ENCODE measurements at places on chromosomes 2 and 18.

DNA sequence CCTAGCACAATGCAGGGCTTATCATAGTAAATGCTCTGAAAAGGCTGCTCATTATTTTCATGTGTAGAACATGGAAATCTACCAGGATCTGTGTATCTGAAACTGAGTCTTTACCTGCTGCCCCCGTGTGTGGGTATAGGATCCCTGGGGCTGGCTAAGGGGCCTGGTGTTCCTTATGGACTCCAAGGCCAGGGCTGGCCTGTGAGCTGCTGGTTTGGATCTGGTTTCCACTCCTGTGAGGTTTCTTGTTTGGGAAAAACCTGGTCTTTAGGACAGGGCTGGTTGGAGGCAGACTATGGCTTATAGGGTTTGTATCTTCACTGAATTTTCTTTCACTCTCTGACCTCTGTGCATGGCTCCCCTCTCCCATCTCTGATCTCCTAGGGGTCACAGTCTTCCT is 80.8 kb downstream of the DYSF start:
- no peak for DNase-seq

- no peak for DNase-seq
These were observed 128.3 kb upstream of the ATP5MC3 start for GRCh38 chr2:175309799-175310198.

GRCh38 chr2:112893752-112894151 is 17.2 kb upstream of the IL37 start:
- no peak for DNase-seq

GRCh38 chr2:223176970-223177369 is 125.0 kb downstream of the KCNE4 start:
- DNase-seq, result no peak

DNA sequence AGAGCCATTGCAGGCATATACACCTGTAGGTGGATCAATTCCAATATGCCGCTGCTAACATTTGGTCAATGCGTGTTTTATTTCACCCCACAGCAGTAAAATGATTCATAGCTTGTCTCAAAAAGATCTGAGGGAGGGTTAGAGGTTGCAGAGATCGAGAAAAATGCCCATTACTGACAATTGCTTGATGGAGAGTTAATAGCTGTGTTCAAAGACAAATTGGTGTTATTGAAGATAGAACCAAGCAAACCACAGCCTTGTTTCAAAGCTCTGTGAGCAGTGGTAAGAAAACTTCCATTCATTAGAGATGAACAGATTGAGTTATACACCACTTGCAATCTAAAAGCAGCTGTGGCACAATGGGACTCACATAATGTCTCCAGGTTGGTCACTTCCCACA is 95.4 kb downstream of the KCNE4 start:
- no peak for DNase-seq

All from central memory CD4-positive, alpha-beta T cell (primary cell).